ENCODE measurements at places on chromosomes 3 and 15. TPM values are rescaled to one million over a fixed set of nuclear protein-coding genes. Genes with fewer than 3 reads are reported as not detected.

The LIPC gene
- 1.6 TPM for total RNA-seq

The POLQ gene
- total RNA-seq: 0.85 TPM

The PLD1 gene
- total RNA-seq: 40.7 TPM

The CKMT1A gene
- total RNA-seq: not detected

The CACNA1D gene
- total RNA-seq: 0.97 TPM

The FOXL2NB gene
- 10.4 TPM for total RNA-seq

The TTLL13 gene
- total RNA-seq: 0.16 TPM

The ILDR1 gene
- total RNA-seq: not detected

The ACKR2 gene
- total RNA-seq: not detected

The CDAN1 gene
- total RNA-seq: 5.5 TPM

The OCA2 gene
- total RNA-seq: 0.12 TPM

The SLC9C1 gene
- total RNA-seq: 1.3 TPM

The RPP25 gene
- 9.9 TPM for total RNA-seq

The P2RY14 gene
- 0.16 TPM for total RNA-seq

The ZCWPW2 gene
- total RNA-seq: 0.65 TPM

The BOC gene
- 60.7 TPM for total RNA-seq

The UNC13C gene
- total RNA-seq: not detected

The OIP5 gene
- 0.36 TPM for total RNA-seq

The GOLGA8O gene
- total RNA-seq: 0.97 TPM

The CLDN16 gene
- not detected for total RNA-seq

The SCAMP5 gene
- 1.5 TPM for total RNA-seq

The EFCC1 gene
- total RNA-seq: not detected

The TFRC gene
- 84.5 TPM for total RNA-seq

The ZNF662 gene
- 6.7 TPM for total RNA-seq

The KY gene
- total RNA-seq: 0.49 TPM
